ENCODE measurements at places on chromosomes 2 and 18.

GRCh38 chr2:102841107-102841840 is 79.4 kb downstream of the TMEM182 start:
- no peak overlapping the region for H3K4me3 ChIP-seq
- no peak for DNase-seq
- H3K4me1 ChIP-seq = no peaks in the 10 kb centered on the region
- peaks cover 1% of the 10 kb centered on the region for H3K27me3 ChIP-seq
- no peak overlapping the region for H3K27ac ChIP-seq

DNA sequence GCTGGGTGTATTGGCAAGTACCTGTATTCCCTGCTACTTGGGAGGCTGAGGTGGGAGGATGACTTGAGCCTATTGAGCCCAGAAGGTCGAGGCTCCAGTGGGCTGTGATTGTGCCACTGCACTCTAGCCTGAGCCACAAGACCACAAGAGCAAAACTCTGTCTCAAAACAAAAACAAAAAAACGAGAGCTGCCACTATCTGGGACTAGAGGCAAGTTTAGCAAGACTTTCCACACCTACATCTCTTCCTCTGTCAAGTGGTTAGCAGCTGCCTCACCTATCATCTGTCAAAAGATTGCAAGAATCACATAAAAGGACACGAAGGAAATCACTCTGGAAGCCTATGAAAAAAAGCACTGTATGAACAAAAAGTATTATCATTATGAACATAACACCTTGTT is 55.2 kb upstream of the RIOK3 start:
- H3K4me1 ChIP-seq = peaks cover 25% of the 10 kb centered on the region
- H3K36me3 ChIP-seq = peaks cover 4% of the 10 kb centered on the region
- no peak overlapping the region for H3K4me3 ChIP-seq
- peak overlapping the region; percentile 42 for H3K27ac ChIP-seq

- H3K4me3 ChIP-seq = no peak overlapping the region
- no peak for DNase-seq
- peaks cover 26% of the 10 kb centered on the region for H3K27me3 ChIP-seq
- no peaks in the 10 kb centered on the region for H3K36me3 ChIP-seq
- no peaks in the 10 kb centered on the region for H3K4me1 ChIP-seq
- H3K27ac ChIP-seq = no peak overlapping the region
Observed at GRCh38 chr2:173822889-173823542, 142.2 kb downstream of the SP3 start.

DNA sequence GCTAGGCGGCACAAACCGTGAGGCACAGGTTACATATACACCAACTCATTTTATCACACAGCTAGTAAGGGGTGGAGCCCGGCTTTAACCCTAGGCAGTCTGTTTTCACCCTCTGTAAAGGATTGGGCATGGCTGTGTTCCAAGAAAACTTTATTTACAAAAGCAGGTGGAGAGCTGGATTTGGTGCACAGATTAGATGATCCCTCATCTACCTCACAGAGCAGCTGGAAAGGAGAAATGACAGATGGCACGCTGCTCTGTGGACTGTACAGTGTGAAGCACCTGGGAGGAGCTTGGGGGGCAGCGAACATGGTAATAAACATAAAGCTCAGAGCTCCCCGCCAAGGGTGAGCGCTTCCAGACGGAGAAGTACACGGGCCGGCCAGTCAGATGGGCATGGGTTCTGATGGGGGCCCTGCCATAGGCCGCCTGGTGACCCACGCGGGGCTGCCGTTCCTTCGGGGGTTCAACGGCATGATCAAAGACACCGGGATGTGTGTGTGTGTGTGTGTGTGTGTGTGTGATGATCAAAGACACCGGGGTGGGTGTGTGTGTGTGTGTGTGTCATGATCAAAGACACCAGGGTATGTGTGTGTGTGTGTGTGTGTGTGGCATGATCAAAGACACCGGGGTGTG is 862 bp upstream of the TMEM177 start:
- no peaks in the 10 kb centered on the region for H3K36me3 ChIP-seq
- peak; percentile 55 for DNase-seq
- peak overlapping the region; percentile 97 for H3K27ac ChIP-seq
- H3K4me1 ChIP-seq = peaks cover 34% of the 10 kb centered on the region
- H3K4me3 ChIP-seq = peak overlapping the region; percentile 89

DNA sequence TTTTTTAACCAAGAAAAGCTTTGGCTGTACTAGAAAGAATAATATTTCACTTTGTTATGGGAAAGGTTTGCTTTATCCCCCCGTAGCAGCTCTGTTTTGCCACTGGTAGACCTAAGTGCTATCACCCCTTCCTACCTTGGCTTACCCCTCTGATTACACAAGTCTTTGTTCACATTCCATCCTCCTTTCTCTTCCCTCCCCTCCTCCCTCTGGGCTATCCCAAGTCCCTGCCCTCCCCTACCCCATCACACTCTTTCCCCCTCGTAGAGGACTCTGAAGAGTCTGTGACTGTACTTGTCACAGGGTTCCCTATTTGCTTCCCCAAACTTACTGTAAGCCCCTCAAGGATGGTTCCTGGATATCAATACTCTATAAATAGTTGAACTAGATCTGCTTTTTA is 152.9 kb upstream of the NOSTRIN start:
- no peak overlapping the region for H3K4me3 ChIP-seq
- peaks cover 8% of the 10 kb centered on the region for H3K4me1 ChIP-seq
- H3K27me3 ChIP-seq = no peaks in the 10 kb centered on the region
- H3K27ac ChIP-seq = no peak overlapping the region
- no peak for DNase-seq

- H3K27ac ChIP-seq = no peak overlapping the region
- no peak for DNase-seq
- peaks cover 6% of the 10 kb centered on the region for H3K27me3 ChIP-seq
- H3K36me3 ChIP-seq = no peaks in the 10 kb centered on the region
- H3K4me3 ChIP-seq = no peak overlapping the region
Observed at GRCh38 chr2:100248044-100248330, 74.3 kb downstream of the LONRF2 start.

DNA sequence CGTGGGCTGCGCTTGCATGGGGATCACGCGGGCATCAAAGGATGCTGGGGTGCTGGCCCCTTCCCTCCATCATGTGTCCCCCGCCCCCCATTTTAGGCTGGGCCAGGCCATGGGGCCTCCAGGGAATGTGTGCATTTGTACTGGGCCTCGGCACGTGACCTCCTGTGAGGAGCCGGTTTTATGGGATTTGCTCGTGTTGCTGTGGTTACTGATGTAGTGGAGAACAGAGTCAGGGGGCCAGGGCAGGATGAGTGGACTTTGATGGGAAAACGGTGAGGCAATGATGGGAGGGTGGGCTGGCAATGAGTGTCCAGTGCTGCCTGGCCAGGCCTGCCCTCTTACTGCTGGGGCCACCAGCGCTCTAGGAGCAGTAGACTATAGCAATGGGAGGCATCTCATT is 257.7 kb downstream of the LOXHD1 start:
- DNase-seq = no peak
- peaks cover 6% of the 10 kb centered on the region for H3K4me1 ChIP-seq
- H3K27me3 ChIP-seq = no peaks in the 10 kb centered on the region
- H3K4me3 ChIP-seq = no peak overlapping the region

DNA sequence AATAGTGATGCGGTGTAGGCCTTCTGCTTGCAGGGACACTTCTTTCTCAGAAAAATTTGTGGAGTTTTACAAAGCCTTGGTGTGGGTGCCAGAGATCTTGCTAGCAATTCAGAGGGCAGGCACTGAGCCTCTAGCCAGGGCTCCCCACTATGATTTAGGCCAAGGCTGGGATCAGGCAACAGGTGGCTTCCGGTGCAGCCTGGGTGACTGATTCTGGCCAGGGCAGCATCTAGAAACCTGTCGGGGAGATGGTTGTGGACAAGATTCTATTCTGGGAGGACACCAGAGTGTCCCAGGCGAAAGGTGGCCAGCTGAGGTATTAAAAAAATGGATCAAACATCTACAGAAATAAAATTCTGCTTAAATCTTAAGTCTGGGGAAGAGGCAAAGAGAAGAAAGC is 21.5 kb upstream of the TNP1 start:
- peaks cover 12% of the 10 kb centered on the region for H3K4me1 ChIP-seq
- peaks cover 3% of the 10 kb centered on the region for H3K27me3 ChIP-seq
- H3K36me3 ChIP-seq = no peaks in the 10 kb centered on the region
- no peak overlapping the region for H3K27ac ChIP-seq

DNA sequence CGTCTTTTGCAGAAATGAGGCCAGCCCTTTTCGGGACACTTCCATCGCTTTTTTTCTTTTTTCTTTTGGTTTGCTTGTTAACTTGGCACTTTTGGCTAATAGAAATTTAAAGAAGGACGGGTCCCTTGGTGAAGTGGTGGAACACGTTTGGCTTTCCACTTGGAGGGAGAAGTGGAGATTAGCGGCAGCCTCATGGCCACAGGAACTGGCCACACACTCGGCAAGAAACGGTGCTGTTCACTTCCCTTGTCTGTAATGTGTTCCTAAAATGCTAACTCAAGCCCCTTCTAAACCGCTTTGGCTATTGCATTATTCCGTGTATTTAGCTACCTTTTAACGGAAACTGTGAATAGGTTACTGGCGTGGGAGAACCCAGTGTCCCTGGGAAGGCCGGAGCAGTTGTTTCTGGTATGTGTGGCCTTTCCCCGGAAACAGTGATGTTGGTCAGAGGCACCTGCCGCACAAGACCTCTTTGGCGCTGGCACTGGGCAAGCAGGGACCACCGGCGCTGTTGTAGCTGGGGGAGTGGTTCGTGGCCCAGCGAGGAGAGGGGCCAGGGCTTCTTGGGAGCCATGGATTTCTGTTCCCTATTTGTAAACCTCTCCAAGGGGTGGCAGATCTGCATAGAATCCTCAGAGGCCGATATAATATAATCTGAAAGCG is 981 bp downstream of the RAMP1 start:
- peaks cover 60% of the 10 kb centered on the region for H3K27me3 ChIP-seq
- peaks cover 3% of the 10 kb centered on the region for H3K36me3 ChIP-seq
- peaks cover 14% of the 10 kb centered on the region for H3K4me1 ChIP-seq
- DNase-seq = no peak

- H3K27me3 ChIP-seq = no peaks in the 10 kb centered on the region
- DNase-seq = no peak
- H3K27ac ChIP-seq = no peak overlapping the region
- H3K4me3 ChIP-seq = no peak overlapping the region
Observed at GRCh38 chr18:39375066-39375465, 1809.5 kb upstream of the CELF4 start.

GRCh38 chr2:128644156-128644555 is 325.5 kb upstream of the HS6ST1 start:
- no peak overlapping the region for H3K4me3 ChIP-seq
- H3K36me3 ChIP-seq = no peaks in the 10 kb centered on the region
- H3K27ac ChIP-seq = no peak overlapping the region
- peaks cover 4% of the 10 kb centered on the region for H3K27me3 ChIP-seq

DNA sequence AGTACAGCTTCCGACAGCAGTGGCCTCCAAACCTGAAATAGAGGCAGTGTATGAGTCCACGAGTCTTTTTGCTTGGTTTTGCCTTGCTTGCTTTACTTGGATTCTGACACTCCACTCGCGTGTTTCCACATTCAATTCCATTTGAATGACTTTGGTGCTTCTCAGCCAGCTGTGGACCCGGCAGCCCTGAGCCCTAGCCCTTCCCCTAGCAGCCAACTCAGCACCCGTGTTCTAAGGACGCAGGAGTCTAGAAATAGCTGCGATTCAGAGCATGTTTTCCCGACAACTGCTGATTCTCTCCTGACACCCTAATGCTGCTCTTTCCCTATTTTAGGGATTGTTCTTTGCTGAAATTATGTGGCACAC is 20.6 kb downstream of the LRRFIP1 start:
- H3K27ac ChIP-seq = no peak overlapping the region
- H3K27me3 ChIP-seq = no peaks in the 10 kb centered on the region
- DNase-seq = no peak
- peaks cover 12% of the 10 kb centered on the region for H3K36me3 ChIP-seq
- H3K4me1 ChIP-seq = peaks cover 4% of the 10 kb centered on the region

DNA sequence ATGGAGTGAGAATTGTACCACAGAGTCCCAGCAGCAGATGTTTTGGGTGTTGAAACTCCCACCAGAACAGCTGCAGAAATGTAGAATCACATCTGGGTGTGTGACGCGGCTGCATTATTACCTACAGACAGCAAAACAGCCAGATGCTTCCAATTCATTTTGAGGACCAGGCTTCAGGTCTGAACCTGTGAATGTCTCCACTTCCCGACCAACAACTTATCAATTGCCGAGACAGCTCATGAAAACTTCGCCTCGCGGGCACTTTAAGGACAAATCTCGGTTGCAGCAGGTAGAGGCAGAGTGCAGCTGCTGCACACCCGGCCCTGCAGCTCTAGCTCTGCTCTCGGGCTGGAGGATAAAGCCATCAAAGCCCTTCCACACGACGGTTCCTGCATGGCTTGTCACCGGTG is 202.0 kb downstream of the HRH4 start:
- H3K27ac ChIP-seq = no peak overlapping the region
- peaks cover 6% of the 10 kb centered on the region for H3K27me3 ChIP-seq
- no peaks in the 10 kb centered on the region for H3K36me3 ChIP-seq
- no peak for DNase-seq
- H3K4me1 ChIP-seq = peaks cover 25% of the 10 kb centered on the region

DNA sequence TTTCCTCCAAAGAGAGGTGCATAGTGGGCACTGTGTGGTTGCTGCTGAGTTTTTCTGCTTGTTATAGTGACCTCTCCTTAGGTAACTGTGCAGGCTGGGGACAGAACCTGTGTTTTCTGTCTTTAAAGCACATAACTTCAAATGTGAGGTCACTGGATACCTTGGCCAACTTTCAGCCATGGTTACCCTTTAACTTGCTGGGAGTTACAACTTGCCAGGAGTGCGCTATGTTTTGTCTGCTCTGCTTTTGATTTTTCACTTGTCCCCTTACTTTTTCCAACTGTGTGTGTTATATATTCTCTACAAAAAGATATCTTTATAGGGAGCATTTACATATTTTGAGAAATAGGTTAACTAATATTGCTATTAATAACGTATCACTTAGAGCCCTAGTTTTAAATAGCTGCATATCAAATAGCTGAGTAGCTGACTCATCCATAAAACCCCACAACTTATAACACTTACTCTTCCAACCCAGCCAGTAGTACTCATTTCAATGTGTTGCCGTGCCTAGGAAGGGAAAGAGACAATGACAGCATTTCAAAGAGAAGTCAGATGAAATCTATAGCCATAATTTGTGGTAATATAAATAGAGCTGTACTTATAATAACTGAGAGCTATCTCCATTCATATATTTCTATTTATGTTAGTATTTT is 51.6 kb downstream of the DPP4 start:
- no peak for DNase-seq
- H3K27me3 ChIP-seq = no peaks in the 10 kb centered on the region
- H3K36me3 ChIP-seq = peaks cover 4% of the 10 kb centered on the region
- peaks cover 43% of the 10 kb centered on the region for H3K4me1 ChIP-seq
- H3K4me3 ChIP-seq = peak overlapping the region; percentile 61
- H3K27ac ChIP-seq = no peak overlapping the region

Measured in naive thymus-derived CD8-positive, alpha-beta T cell (primary cell).